Cardiac muscle cell (in vitro differentiated cells and primary cell): ENCODE measurements at places on chromosomes 11 and 22.
A peak's percentile ranks its signal among the peaks of the same experiment; 100 is the strongest.

DNA sequence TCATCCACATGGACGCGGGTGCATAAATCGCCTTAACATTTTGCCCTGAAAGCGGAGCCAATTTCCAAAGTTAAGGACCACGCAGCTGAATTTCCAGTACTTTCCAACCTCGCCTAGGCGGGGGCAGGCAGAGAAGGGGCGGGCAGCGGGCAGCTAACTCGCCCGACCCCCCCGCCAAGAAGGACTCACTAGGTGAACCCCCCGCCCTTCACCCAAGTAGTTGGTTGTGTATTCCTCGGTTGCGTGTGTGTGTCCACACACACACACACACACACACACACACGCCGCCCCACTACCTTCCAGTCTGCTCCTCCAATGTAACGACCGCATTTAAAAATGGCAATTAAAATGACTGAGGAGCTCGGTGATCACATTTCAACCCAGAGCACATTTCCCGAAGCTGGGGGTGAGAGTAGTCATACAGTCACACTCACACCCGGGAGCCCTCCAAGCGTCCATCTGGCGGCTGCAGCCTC lies 1.4 kb downstream of the TENM4 start:
- DNase-seq: no peak
- no peaks in the 10 kb centered on the region for H3K36me3 ChIP-seq
- peaks cover 4% of the 10 kb centered on the region for H3K4me1 ChIP-seq

DNA sequence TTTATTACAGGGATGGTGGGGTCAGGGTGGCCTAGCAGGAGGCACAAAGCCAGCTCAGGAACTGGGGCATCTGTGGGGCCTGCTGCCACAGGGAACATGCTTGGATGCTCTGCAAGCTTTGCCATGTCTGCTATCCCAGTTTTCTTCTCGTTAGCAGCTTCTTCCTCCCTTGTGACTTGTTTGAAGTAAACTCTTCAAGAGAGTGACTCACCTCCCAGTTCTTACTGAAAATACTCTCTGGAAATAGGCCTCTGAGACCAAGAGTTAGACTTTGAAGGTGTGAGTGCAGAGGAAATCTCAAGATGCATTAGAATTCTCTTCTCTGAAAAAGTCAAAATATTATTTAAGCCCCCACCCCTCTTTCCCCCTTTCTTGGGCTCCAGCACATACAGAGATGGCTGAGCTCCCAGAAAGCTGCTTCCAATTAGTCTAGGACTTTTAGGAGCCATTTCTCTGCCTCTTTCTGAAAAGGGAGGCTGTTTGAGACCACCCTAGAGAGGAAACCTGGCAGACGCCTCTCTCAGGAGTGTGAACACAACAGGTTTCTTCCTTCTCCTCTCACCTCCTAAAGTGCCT lies 15.1 kb downstream of the CWC15 start:
- no peak overlapping the region for H3K27ac ChIP-seq
- peaks cover 19% of the 10 kb centered on the region for H3K36me3 ChIP-seq
- H3K4me3 ChIP-seq: no peak overlapping the region
- DNase-seq: peak; percentile 10
- H3K4me1 ChIP-seq: no peaks in the 10 kb centered on the region

DNA sequence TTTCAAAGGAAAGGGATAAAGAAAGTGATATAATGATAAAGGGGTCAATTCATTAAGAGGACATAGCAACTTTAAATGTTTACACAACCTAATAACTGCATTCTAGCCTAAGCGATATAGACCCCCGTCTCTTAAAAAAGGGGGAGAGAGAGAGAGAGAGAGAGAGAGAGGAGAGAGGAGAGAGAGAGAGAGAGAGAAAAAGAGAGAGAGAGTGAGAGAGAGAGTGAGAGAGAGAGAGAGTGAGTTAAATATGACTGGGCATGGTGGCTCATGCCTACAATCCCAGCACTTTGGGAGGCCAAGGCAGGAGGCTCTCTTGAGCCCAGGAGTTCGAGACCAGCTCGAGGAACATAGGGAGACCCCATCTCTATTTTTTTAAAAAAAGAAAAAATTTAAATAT lies 90.2 kb upstream of the GAL start:
- H3K4me1 ChIP-seq: no peaks in the 10 kb centered on the region
- peaks cover 71% of the 10 kb centered on the region for H3K36me3 ChIP-seq
- H3K4me3 ChIP-seq: no peak overlapping the region
- H3K27ac ChIP-seq: no peak overlapping the region

DNA sequence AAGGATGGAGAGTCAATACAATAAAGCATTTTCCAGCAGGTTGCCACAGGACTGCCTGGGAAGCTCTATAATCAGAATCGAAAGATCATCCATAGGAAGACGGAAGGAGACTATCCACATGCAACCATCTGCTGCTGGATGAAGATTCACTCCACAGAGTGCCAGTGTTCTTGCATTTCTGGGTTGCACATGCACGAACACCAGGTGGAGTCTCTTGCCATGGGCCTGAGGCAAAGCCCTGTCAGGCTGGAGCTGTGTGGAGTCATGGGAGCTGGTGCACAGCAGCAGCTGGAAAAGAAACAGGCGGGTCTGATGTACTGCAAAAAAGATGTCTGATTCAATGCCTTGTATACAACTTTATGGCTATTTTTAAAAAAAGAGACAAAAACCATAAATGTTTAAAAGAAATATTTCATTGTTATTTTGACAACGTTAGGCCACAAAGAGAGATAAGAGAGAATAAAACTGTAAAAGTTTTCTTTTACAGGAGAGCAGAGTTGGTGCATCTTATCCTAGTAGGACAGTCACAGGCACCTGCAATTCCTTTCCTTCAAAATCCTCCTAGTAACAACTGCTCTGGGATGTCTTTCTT lies 12.9 kb upstream of the FAT3 start:
- no peak overlapping the region for H3K27ac ChIP-seq
- peak; percentile 33 for DNase-seq
- H3K4me1 ChIP-seq: no peaks in the 10 kb centered on the region
- no peak overlapping the region for H3K4me3 ChIP-seq

GRCh38 chr11:95453616-95454171 lies 222.7 kb upstream of the SESN3 start:
- H3K4me1 ChIP-seq: peaks cover 9% of the 10 kb centered on the region
- no peak for DNase-seq
- no peaks in the 10 kb centered on the region for H3K36me3 ChIP-seq
- H3K4me3 ChIP-seq: no peak overlapping the region
- peak overlapping the region; percentile 20 for H3K27ac ChIP-seq

DNA sequence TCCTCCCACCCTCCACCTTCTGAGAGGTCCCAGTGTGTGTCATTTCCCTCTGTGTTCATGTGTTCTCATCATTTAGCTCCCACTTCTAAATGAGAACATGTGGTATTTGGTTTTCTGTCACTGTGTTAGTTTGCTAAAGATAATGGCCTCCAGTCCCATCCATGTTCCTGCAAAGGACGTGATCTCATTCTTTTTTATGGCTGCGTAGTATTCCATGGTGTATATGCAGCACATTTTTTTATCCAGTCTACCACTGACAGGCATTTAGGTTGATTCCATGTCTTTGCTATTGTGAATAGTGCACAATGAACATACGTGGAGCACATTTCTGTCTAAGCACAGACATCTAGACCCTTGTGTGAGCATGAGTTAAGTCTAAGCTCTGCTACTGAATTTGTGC lies 5.7 kb downstream of the CD3E start:
- H3K27me3 ChIP-seq: peaks cover 3% of the 10 kb centered on the region
- no peaks in the 10 kb centered on the region for H3K36me3 ChIP-seq
- H3K4me1 ChIP-seq: no peaks in the 10 kb centered on the region
- no peak overlapping the region for H3K4me3 ChIP-seq
- DNase-seq: no peak
- H3K27ac ChIP-seq: no peak overlapping the region

DNA sequence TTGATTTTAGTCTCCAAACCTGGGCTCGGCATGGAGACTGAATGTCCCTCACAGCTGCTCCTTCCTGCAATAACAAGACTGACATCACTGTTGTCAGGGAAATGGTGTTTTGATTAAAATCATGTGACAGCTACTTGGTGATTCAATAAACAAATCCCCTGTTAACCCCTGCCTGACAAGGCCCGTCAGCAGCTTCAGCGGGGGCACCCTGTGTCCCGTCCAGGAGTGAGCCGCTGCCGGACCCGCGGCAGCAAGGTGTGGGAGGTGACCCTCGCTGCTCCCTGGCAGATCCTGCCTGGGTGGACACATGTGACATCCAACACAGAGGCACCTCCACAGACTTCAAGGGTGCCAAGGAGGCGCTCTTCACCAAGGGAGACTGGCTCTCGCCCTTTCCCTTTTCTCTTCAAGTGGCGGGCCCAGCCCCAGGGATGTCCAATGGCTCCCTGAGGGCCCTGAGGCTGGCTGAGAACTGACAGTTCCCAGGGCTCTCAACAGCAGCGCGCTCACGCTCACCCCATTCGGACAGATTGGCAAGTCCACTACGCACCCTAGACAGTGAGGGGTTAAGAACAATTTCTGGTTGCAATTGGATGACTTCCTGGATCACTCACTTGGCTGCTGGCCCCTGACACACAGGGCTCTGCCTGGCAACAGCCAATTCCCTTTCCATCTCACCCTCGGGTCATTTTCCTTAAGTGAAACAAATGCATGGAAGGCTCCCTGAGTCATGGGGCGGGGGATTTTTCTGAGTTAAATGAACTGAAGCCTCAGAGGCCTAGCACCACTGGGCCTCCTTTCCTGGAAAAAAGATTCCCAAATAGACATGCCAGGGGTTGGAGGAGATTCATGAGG lies 30.7 kb downstream of the PPP2R1B start:
- no peak overlapping the region for H3K4me3 ChIP-seq
- peaks cover 40% of the 10 kb centered on the region for H3K4me1 ChIP-seq
- peak overlapping the region; percentile 25 for H3K27ac ChIP-seq
- no peaks in the 10 kb centered on the region for H3K27me3 ChIP-seq

DNA sequence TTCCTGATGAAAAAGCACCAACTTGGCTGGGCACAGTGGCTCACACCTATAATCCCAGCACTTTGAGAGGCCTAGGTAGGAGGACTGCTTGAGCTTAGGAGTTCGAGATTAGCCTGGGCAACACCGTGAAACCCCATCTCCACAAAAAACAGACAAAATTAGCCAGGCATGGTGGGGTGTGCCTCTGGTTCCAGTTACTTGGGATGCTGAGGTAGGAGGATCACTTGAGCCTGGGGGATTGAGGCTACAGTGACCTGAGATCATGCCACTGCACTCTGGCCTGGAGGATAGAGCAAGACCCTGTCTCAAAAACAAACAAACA lies 3.0 kb downstream of the HPS4 start:
- no peak for DNase-seq
- H3K27me3 ChIP-seq: no peaks in the 10 kb centered on the region

DNA sequence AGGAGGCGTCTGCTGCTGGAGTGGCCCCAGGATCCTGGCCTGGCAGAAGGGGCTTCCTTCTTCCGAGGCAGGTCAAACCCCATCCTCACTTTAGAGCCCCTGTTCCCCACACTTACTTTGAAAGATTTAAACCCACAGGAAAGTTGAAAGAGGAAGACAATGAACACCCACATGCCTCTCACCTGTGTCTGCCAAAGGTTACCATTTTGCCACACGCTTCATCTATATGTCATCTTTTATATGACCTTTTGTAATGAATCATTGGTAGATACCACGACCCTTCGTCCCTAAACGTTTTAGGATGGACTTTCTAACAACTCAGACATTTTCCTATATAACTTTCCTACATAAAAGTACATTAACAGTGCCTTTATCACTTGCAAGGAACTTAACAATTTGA lies 39.8 kb upstream of the BID start:
- no peaks in the 10 kb centered on the region for H3K4me1 ChIP-seq
- H3K27me3 ChIP-seq: no peaks in the 10 kb centered on the region
- peaks cover 13% of the 10 kb centered on the region for H3K36me3 ChIP-seq
- DNase-seq: no peak
- H3K4me3 ChIP-seq: no peak overlapping the region

GRCh38 chr11:8531312-8531711 lies 62.7 kb downstream of the STK33 start:
- peak; percentile 2 for DNase-seq
- H3K36me3 ChIP-seq: no peaks in the 10 kb centered on the region
- H3K4me3 ChIP-seq: no peak overlapping the region
- H3K4me1 ChIP-seq: peaks cover 12% of the 10 kb centered on the region
- H3K27ac ChIP-seq: no peak overlapping the region
- no peaks in the 10 kb centered on the region for H3K27me3 ChIP-seq

DNA sequence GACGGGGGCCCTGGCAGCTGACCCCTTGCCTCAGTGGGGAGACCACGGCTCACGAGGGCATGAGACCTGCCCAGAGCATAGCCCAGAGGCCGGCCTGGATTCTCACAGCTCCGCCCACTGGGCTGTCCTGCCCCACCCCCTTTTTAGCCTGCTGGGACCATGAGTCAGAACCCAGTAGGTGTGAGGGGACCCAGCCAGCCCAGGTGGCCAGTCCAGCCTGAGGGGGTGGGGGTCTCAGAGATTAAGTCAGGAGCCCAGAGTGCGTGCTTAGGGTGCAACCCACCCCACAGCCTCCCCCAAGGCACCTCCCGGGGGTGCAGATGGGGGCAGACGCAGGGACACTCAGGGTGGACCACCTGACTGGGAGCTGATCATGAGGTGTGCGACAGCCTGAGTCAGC lies 40.1 kb upstream of the PPARA start:
- H3K4me1 ChIP-seq: peaks cover 7% of the 10 kb centered on the region
- H3K4me3 ChIP-seq: no peak overlapping the region
- H3K36me3 ChIP-seq: no peaks in the 10 kb centered on the region
- no peak for DNase-seq
- H3K27me3 ChIP-seq: no peaks in the 10 kb centered on the region
- H3K27ac ChIP-seq: no peak overlapping the region

GRCh38 chr11:91470656-91471055 lies 754.0 kb upstream of the FAT3 start:
- no peaks in the 10 kb centered on the region for H3K27me3 ChIP-seq
- no peaks in the 10 kb centered on the region for H3K4me1 ChIP-seq
- H3K4me3 ChIP-seq: no peak overlapping the region
- no peak overlapping the region for H3K27ac ChIP-seq
- DNase-seq: no peak

DNA sequence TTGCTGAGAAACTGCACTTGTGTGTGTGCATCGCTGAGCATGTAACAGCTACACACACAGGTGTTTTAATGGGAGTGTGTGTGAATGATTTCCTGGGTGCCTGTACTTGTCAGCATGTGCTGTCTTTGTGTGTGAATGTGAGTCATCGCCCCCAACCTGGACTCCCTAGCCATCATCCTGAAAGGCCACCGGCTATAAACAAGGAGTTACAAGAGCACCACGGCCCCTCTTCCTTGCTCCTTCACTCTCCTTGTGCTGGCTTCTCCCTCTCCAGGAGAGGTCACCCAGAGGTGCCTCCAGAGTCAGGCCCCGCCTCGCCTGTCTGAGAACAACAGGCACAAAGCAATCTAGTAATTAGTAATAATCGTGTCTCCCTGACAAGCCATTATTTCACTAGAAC lies 419.2 kb downstream of the BUD13 start:
- no peak for DNase-seq
- no peak overlapping the region for H3K27ac ChIP-seq
- no peak overlapping the region for H3K4me3 ChIP-seq
- no peaks in the 10 kb centered on the region for H3K4me1 ChIP-seq
- no peaks in the 10 kb centered on the region for H3K36me3 ChIP-seq
- H3K27me3 ChIP-seq: no peaks in the 10 kb centered on the region

GRCh38 chr11:15378941-15379340 lies 264.2 kb downstream of the INSC start:
- no peak overlapping the region for H3K4me3 ChIP-seq
- DNase-seq: no peak
- H3K27me3 ChIP-seq: no peaks in the 10 kb centered on the region
- no peaks in the 10 kb centered on the region for H3K4me1 ChIP-seq
- no peak overlapping the region for H3K27ac ChIP-seq
- no peaks in the 10 kb centered on the region for H3K36me3 ChIP-seq
